ENCODE measurements at places on chromosomes 3 and 15.

- DNase-seq, result no peak
Observed at GRCh38 chr3:12675115-12675810, 11.3 kb upstream of the RAF1 start.

- DNase-seq, result no peak
Observed at GRCh38 chr3:84881288-84881687, 77.5 kb upstream of the CADM2 start.

GRCh38 chr3:183182073-183182472, 19.5 kb upstream of the LAMP3 start:
- DNase-seq, result no peak

- DNase-seq, result no peak
Observed at GRCh38 chr3:146187334-146187950, 26.5 kb upstream of the PLOD2 start.

GRCh38 chr15:73869216-73869995, 4.0 kb upstream of the TBC1D21 start:
- DNase-seq, result no peak

DNA sequence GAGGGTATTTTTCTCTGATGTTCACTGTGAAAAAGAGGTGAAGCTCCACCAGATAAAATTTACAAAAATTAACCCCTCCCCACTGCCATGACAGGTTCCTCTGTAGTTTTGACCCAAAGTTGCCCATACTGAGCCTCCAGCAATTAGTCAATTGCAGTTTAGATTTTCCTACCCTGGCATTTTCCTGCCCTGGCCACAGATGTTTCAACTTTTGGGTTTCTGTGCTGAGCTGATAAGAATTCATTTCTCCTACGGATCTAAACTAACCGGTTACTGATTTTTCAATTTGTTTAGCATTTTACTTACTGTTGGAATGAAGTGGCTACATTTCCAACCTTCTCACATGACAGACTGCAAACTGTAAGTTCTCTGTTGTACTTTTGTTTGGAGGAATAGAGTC, 1346.1 kb upstream of the EPHA6 start:
- no peak for DNase-seq

GRCh38 chr3:95280711-95281352, 1218.0 kb downstream of the NSUN3 start:
- DNase-seq, result no peak

GRCh38 chr3:154151969-154152368, 30.8 kb downstream of the ARHGEF26 start:
- no peak for DNase-seq

DNA sequence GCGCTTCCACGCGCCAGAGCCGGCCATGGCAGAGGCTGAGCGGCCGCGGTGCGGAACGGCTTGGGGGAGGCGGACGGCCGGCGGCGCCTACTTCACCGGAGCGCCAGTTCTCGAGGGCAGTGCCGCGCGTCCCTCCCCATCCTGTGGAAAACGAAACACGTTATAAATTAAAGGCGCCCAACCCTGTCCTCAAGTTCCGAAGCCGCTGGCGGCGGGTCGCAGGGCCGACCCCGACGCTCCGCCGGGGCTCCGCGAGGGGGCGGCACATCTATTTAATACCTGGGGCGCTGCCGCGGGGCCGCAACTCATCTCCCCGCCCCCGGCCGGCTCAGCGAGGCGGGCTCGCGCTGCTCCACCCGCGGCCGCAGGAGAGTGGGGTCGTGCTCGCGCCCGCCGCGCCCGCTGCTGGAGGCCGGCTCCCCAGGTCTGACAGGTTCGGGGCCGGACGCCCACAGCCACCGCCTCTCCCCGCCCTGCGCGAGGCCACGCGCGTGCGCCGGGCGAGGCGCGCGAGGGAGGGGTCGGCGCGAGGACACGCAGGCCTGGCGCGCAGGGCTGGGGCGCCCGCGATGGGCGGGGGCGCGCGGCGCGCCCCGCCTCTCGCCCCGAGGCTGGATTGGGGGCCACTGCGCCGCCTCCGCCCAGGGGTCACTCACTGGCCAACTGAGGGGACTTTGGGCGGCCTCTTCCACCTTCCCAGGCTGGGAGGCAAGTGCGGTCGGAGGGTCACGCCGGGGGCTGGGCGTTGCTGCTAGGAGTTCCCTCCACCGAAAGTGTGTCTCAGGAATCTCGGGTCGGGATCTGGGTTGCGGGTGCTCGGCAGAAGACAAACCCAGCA, at the start of gene SLC30A4:
SLC30A4 (minus strand) TSS at position 428 of the 838 bp plus-strand sequence; CDS start at position 27, 401 bp downstream.
- DNase-seq, result no peak

DNA sequence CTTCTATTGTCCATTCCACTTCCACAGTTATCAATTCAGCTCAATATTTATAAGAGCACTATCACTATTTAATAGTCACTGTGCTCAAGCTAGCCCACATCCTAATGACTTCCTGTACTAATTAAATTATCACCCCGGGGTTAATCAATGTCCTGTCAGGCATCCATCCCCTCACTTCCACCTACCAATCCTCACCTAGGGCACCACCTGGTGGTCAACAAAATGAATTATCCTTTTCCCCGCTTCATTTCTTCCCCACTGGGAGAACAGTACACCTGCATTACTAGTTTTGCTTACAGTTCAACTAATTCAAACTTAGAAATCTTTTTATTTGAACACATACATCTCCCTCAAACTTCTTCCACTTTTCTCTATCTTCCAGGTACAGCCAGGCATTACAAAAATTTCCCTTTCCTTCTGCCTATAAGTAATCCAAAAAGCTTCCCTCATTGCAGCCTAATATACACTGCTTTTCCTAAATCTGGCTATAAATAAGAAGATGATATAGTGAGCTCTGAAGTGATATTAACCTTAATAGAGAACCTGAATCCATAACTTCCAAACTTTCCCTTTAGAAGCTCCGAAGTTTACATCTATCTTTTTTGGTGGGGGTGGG, 68.5 kb downstream of the TMCC1 start:
- DNase-seq, result peak; percentile 48

DNA sequence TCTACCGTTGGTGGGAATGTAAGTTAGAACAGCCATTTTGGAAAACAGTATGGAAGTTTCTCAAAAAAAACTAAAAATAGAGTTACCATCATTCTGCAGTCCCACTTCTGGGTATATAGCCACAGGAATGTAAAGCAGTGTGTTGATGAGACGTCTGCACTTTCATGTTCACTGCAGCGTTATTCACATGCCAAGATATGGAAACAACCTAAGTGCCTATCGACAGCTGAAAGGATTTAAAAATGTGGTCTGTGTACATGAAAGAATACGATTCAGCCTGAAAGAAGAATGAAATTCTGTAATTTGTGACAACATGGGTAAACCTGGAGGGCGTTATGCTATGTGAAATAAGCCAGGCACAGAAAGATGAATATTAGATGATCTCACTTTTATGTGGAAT, 157.7 kb downstream of the THSD4 start:
- DNase-seq, result no peak

DNA sequence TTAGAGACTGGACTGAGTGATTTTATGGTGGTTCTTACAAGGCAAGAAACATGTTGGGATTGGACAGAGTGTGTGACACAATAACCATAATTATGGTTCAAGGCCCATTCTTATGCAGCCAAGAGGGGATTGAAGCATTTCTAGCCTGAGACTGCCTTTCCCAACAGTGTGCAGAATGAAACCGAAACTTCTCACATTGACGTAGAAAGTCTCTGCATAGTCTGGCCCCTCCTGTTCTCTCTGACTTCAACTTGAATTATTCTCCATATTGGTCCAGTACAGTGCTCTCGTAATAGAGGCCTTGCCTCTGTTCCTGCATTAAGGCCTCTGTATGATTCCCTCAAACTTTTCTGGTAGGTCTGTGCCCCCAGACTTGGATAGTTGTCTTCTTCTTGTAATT, 138.3 kb downstream of the DIPK2A start:
- no peak for DNase-seq

DNA sequence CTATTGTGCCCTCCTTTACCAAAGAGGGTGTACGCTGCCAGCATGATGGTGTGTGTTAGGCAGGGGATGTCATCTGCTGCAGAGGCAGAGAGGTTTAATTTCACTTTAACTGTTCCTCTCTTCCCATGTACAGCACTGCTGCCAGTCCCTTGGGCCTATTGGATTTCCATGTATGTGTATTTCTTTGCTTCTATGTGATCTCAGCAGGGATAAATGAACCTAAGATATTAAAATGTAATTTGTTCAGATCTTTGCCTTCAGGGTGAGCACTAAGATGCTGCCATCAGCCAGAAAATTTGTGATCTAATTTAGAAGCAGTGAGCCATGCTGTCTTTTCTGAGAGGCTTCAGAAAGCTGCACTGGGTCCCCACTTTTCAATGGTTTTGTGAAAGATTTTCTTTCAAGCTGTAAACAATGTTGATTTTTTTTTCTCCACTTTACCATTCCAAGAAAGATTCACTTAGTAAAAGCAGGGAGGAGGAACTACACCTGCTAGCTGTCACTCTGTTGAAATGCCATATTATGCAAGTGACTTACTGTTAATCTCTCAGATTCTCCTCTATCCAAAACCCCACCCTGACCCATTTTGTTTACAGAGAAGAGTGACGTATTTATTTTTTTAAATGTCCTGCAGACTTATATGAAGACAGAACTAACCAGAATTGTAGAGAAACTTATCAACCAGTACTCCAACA, 261.9 kb downstream of the TBL1XR1 start:
- DNase-seq, result no peak

DNA sequence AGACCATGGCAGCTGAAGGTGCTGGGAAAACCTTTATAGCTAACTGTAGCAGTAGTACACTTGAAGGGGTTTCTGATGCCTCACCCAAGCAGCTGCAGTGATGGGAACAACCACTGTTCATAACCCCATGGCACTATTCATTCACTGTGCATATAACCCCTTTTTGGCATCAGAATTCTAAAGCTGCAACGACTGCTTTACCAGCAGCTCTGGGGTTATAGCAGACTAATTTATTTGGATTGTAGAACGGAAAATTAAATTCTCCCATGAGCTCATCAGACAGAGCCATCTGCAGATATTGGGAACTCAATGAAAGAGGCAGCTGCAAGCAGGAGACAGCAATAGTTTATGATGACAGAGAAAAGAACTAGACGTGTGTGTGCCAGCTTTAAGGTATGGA, 28.6 kb downstream of the TFDP2 start:
- DNase-seq, result no peak

DNA sequence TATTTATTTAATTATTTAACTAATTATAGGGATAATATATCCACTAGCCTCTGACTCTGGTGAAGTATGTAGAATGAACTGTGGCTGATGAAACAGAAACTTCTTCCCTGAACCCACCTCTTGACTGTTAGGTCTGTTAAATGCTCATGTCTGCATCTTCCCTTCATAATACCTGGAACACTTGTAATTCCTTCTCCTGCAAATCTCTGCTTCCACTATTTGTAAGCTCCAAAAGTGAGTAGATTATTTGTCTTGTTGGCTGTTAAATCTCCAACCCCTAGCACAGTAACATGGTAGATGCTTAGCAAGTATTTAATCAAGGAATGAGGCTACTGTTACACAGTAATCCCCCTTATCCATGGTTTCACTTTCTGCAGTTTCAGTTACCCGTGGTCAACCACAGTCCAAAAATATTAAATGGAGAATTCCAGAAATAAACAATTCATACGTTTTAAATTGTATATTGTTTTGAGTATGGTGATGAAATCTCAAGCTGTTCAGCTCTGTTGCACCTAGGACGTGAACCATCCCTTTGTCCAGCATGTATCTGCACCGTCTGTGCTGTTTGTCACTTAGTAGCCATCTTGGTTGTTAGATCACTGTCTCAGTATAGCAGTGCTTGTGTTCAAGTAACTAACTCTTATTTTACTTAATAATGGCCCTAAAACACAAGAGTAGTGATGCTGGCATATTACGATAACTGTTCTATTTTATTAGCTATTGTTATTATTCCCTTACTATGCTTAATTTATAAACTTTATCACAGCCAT, 5.7 kb downstream of the TTBK2 start:
- no peak for DNase-seq

DNA sequence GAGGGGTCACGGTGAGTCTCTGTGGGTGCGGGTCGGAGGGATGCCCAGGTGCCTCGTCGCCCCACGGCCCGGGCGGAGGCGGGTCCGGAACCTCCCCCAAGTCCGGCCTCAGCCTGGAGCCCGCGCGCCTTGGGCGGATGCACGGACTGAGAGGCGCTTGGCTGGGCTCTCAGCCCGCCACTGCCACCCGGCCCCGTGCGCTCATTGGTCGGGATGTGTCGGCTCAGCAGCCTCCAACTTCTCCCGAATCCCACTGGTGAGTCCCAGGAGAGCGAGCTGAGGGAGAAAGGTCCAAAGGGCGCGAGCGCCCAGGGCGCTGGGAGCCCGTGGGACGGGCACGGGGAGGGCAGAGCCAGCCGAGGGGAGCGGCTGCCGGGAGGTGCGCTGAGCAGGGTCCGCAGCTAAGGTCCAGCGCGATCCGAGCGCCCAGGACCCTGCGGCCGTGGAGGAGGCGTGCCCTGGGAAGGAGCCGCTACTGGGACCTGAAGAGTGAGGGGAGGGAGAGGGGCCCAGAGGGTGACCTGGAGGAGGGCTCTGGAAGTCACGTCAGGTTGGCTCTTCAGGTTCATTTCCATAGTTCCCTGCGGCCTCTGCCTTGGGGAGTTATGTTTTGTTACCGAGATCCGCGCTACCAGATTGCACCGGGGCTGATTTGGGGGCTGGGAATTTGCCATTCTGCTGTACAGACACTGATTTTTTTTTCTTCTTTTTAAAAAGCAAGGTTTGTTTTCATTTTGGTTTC, at the start of gene MME:
MME (plus strand) TSS at position 574 of the 742 bp plus-strand sequence. CDS start 3,849 bp downstream, outside the sequence.
- peak; percentile 66 for DNase-seq

DNA sequence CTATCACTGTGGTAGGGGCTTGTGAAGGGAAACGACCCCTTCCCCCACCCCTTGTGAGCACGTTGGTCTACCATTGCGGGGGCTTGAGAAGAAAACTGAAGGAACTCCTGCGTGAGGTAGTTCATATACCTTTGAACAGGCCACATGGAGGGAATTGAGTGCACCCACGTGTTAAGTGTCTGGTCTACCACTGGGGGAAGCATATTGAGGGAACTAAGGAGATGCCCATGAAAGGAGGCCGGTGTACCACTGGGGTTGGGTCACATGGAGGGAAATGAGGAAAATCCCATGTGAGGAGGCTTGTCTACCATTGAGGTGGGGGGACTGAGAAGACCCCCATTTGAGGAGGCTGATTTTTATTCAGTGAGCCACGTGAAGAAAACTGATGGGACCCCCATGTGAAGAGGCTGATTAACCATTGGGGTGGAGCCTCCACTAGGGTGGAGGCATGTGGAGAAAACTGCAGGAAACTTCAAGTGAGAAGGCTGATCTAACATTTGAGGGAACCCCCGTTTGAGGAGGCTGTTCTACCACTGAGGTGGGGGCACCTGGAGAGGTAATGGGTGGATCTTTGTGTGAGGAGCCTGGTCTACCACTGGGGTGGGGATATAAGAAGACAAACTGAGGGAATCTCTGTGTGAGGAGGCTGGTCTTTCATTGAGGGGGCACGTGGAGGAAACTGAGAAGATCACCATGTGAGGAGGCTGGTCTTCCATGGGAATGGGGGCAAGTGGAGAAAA, 163.2 kb downstream of the FBLN2 start:
- DNase-seq, result no peak

GRCh38 chr15:100429116-100429728, 87.4 kb upstream of the ADAMTS17 start:
- DNase-seq, result no peak

DNA sequence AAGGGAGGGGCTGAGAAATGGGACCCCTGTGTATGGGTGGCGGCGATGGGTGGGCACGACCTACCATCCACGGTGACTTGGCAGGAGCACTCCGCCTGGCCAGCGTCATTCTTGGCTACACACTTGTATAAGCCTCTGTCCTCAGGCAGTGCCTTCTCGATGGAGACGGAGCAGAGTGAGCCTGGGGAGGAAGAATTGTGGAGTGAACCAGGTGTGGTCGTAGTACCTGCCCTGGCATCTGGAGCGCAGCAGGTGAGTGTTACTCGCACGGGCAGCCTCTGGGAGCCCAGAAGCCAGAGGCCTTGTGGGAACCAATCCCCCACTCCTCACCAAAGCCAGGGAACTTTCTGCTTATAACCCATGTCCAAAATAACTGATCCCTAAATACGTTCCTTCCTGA, 107.8 kb upstream of the HACD2 start:
- no peak for DNase-seq

Measured in iPS DF 6.9 (cell line).